NCI-H526 treated with DMSO at 0.1 percent for 48 hours (cell line): ENCODE measurements at places on chromosomes 5 and 9.

DNA sequence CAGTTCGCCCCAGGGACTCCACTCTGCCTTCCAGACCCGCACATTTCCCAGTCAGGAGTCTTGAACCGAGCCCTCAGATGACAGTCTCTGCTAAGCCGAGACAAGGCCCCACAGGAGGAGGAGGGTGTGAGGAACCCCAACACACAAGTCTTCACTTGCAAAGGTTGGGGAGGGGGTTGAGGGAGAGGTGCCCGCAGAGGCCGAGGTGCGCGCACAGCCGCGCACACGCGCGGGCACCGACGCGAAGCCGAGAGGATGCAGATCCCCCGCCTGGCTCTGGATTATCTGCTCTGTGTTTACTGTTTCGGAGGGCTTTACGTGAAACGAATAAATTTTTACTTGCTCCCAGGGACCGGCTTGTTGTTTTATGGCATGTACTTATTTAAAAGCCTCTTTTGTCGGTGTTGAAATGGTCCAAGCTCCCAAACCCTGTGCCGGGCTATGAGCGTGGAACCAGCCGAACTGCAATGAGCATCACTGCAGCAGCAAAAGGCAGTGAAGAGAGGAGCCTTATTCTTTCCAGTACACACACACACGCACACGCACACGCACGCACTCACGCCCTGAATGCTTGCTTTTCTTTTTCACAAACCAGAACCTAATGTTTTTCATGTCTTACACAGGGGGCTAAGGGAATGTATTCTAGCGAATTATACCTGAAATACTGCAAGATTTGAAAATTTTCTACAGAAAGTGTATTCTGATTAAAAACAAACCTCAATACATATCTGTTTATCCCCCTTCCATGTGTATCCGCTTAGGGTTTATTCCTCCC lies 297.7 kb downstream of the PARP8 start:
- no peak for DNase-seq

DNA sequence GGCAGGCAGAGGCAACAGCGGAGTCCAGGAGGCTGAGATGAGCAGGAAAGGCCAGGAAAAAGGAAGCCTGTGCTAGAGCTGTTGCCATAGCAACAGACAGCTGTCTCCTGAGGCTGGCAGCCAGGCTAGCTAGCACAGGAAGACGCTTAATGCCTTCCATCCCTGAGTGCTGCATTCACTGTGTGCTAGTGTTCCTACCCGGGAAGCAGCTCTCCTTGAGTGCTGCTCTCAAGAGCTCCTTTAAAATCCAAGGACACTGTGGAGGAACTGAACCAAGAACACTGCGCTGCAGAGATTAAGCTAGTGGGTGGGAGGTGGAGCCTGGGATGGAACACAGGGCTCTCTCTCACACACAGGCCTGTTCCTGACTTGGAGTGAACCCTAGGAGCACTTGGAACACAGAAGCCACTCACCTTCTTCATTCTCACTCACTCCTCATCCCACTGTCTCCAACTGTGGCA lies 53.5 kb upstream of the IL7R start:
- DNase-seq = no peak

- no peak for DNase-seq
Measured at GRCh38 chr9:136007276-136007933, 46.2 kb upstream of the UBAC1 start.

DNA sequence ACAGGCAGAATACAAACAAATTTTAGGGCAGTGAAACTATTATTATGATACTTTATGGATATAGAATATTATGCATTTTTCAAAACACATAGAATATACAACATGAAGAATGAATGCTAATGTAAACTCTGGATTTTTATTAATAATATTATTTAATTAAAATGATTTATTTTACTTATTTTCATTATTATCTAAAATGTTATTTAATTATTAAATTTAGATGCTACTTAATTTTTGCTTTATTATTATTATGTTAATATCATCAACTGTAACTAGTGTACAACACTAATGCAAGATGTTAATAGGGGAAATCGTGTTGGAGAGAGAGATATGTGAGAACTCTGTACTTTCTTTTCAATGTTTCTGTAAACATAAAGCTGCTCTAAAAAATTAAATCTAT lies 39.3 kb upstream of the TENT4A start:
- no peak for DNase-seq

DNA sequence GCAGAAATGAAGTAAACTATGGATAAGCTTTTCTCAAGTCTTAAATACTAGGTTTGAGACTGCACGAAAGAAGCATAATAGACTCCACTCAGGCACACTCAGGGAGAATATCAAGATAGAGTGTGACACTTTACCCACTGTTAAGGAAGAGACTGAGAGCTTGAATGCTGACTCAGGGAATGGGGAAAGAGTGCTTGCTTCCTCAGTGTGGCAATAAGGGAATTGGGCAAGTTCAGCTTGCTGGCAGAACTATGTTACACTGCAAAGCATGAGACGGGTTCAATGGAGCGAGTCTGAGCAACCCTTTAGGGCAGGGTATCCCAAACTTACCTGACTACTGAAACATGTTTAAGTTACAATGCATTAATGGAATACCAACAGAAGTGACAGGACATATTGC lies 237.7 kb upstream of the MEF2C start:
- DNase-seq = no peak

DNA sequence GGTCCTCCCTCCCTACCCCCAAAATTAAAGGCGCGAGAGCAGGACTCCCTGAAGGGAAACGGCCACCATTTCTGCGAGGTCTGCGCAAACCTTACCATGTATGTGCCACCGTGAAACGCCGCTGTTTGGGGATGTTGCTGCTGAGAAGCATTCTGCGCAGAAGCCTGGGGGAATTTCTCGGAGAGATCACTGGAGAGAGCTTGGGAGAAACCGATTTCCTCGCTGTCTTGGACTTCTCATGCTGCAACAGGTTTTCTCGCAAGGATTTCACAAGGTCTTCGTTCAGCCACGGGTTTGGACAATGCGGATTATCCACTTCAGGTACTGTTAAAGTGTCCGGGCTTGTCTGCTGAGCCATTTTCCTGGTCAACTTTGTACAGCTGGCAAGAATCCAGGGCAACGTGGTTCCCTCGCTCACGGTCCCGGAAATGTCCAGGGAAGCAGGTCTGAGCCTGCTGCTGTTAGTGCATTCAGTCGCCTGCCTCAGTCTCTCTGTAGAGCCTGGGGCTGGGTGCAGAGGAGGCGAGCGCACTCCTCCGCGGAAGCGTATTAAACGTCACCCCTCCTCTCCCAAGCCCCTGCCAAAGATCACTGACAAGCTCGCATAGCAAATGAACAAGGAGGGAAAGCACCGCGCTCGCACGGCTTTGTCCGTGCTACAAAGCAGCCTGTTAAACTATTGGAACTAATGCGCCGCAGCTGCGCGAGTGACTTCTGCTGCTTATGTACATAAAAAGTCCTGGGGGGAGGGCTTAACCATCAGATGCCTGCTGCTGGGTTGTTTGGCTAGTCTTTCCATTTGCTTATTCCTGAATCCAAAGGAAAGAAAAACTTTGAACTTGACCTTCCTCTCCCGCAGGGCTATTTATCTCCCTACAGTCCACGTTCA lies 125.1 kb downstream of the PDE4D start:
- DNase-seq = no peak

GRCh38 chr9:104448036-104448435 lies 56.0 kb upstream of the OR13F1 start:
- no peak for DNase-seq
